Activated naive CD4-positive, alpha-beta T cell treated with anti-CD3 and anti-CD28 coated beads, Interleukin-2, amount 10 ng/mL, durations not matched to agents 7 days and 5 days (primary cell): ENCODE measurements at places on chromosomes 7 and 10.

DNA sequence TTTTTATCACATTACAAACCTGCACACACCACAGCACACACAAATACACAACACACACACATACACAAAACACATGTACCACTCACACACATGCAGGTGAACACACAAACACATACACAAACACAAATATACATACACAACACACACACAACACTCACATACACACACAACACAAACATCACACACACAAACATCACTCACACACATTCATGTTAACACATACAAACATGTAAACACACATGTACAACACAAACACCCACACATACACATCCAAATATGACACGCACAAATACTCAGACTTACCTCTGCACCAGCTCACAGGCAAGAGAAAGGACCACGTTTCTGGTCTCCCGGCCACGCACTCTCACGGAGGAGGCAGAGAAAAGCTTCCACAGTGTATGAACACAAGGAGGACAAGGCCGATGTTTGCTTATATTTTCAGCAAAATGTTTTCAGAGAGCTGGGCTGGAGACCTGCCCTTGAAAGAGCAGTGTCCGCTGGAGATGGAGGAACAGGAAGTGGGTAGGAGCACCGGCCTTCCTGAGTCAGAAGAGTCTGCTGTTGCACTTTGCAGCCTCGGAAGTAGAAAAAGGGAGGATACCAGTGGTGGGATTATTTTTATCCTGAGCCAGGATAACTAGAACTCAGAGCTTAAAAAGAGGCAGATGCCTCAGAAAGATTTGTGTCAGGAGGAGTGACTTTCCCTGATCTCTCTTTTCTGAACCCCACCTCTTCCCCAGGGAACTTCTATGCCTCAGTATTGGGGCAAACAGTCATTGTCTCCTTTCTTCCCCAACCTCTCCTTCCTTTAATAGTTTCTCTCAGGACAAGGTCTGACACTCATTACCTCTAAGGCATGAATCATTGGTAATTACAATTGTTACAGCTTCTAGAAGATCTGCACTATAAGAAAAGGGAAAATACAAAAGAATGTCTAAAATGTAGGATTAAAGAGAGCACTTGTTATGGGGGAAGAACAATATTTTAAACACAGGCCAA, at the start of gene GIMAP6:
TSS of gene GIMAP6 (minus strand) at position 520 of the 999 bp plus-strand sequence. CDS start 2,243 bp downstream, outside the sequence.
- peaks cover 73% of the 10 kb centered on the region for H3K36me3 ChIP-seq
- H3K27ac ChIP-seq, result peak within 1 kb of the TSS; percentile 86
- H3K4me1 ChIP-seq, result peaks cover 66% of the 10 kb centered on the region
- DNase-seq, result peak; percentile 62
- no peaks in the 10 kb centered on the region for H3K27me3 ChIP-seq

- no peaks in the 10 kb centered on the region for H3K4me1 ChIP-seq
- H3K36me3 ChIP-seq, result no peaks in the 10 kb centered on the region
- H3K27ac ChIP-seq, result no peak overlapping the region
- peaks cover 25% of the 10 kb centered on the region for H3K27me3 ChIP-seq
- no peak for DNase-seq
These were observed 11.5 kb upstream of the GRM8 start for GRCh38 chr7:127264219-127264618.

- H3K4me3 ChIP-seq, result no peak overlapping the region
- no peaks in the 10 kb centered on the region for H3K27me3 ChIP-seq
- DNase-seq, result no peak
- H3K36me3 ChIP-seq, result peaks cover 30% of the 10 kb centered on the region
These were observed 122.5 kb upstream of the SAMD8 start for GRCh38 chr10:74988832-74989561.

DNA sequence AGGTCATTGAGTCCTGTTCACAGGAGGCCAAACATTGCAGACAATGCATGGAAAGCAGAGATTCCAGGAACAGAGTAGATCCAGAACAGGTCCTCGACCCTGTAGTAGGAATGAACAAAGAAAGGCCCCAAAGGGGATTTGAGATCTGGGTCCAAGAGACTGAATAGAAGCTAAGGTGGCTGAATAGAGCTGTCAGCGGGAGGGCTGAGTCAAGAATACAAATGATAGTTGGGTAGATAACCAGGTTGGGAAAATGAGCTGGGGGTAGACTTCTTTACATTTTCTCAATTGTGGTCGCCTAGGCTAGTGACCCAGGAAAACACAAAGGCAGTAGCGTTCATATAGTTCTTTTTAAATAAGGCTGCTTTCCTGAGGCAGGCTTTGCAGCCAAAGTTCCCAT, 103.4 kb upstream of the ELMO1 start:
- H3K4me3 ChIP-seq, result no peak overlapping the region
- H3K27me3 ChIP-seq, result peaks cover 15% of the 10 kb centered on the region
- no peak for DNase-seq
- H3K27ac ChIP-seq, result no peak overlapping the region
- H3K4me1 ChIP-seq, result no peaks in the 10 kb centered on the region
- no peaks in the 10 kb centered on the region for H3K36me3 ChIP-seq

DNA sequence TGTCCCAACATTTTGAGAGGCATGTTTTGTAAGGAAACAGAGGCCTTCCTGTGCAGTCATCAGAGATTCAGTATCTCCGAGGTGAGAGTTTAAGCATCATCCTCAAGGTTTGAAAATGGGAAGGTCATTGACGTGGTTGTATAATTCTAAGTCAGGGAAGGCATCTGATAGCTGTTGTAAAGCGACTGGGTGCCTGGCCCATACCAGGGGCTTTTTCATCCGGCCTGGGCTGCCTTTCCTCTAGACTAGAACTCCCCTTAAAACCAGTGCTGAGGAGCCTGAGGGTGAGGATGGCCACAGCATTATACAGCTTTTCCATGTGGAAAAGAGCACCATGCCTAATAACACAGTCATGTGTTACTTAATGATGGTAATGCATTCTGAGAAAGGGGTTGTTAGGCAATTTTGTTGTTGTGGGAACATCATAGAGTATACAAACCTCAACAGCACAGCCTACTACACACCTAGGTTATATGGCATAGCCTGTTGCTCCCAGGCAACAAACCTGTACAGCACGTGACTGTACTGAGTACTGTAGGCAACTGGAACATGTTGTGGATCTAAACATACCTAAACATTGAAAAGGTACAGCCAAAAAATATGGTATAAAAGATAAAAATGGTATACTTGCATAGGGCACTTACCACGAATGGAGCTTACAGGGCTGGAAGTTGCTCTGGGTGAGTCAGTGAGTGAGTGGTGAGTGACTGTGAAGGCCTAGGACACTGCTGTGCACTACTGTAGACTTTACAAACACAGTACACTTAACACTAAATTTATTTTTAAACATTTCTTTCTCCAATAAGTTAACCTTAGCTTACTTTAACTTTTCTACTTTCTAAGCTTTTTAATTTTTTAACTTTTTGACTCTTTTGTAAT, 13.5 kb upstream of the CACUL1 start:
- no peak for DNase-seq
- no peaks in the 10 kb centered on the region for H3K4me1 ChIP-seq
- H3K27ac ChIP-seq, result no peak overlapping the region
- H3K4me3 ChIP-seq, result no peak overlapping the region

DNA sequence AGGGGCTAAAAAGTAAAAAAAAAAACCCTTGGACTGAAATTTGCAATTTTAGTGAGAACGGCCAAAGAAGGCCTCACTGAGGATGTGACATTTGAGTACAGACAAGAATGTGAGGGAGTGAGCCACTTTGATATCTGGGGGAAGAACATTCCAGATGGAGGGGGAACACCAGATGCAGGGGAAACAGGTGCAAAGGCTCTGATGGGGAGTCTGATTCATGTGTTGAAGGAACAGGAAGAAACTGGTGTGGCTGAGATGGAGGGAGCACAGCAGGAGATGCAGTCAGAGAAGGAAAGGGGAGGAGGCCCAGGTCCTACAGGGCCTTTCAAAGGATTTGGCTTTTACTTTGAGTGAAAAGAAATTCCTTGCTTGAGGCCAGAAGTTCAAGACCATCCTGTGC, 615.7 kb upstream of the NRP1 start:
- no peak for DNase-seq
- no peaks in the 10 kb centered on the region for H3K36me3 ChIP-seq
- H3K27ac ChIP-seq, result no peak overlapping the region
- H3K27me3 ChIP-seq, result no peaks in the 10 kb centered on the region

GRCh38 chr10:11145495-11145855, 127.8 kb downstream of the CELF2 start:
- no peaks in the 10 kb centered on the region for H3K27me3 ChIP-seq
- H3K4me3 ChIP-seq, result peak overlapping the region; percentile 68
- peaks cover 8% of the 10 kb centered on the region for H3K36me3 ChIP-seq
- DNase-seq, result peak; percentile 84

- no peak overlapping the region for H3K4me3 ChIP-seq
- H3K27ac ChIP-seq, result no peak overlapping the region
- H3K4me1 ChIP-seq, result peaks cover 12% of the 10 kb centered on the region
These were observed 4.6 kb downstream of the PWWP2B start for GRCh38 chr10:132401401-132402118.

GRCh38 chr7:95432606-95433005, 2.2 kb downstream of the PON2 start:
- H3K4me1 ChIP-seq, result peaks cover 13% of the 10 kb centered on the region
- H3K4me3 ChIP-seq, result no peak overlapping the region
- DNase-seq, result no peak
- no peak overlapping the region for H3K27ac ChIP-seq

- H3K4me1 ChIP-seq, result no peaks in the 10 kb centered on the region
- no peaks in the 10 kb centered on the region for H3K27me3 ChIP-seq
- no peak for DNase-seq
- H3K36me3 ChIP-seq, result peaks cover 41% of the 10 kb centered on the region
- no peak overlapping the region for H3K4me3 ChIP-seq
These were observed 62.2 kb downstream of the XPNPEP1 start for GRCh38 chr10:109861081-109861480.
